ENCODE measurements at places on chromosomes 1 and 21.

DNA sequence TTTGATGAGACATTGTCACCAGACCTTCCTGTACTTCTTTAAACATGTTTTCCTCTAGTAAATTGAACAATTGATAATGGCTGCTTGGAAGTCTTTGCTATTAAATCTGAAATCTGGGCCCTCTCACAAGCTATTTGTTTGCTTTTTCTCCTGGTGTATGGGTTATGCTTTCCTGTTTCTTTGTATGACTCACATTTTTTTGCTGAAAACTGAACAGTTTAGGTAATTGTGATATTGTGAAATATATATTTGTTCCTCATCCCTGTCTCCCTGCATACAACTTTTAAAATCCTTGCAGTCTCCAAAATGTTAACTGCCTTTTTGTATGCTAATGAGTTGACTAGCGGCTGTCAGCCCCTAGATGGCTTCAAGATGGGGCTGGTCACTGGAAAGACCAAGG, 61.6 kb downstream of the MAP3K21 start:
- DNase-seq, result no peak

- DNase-seq, result peak; percentile 40
Observed at GRCh38 chr1:3368711-3369445, 85.6 kb upstream of the ARHGEF16 start.

- DNase-seq, result no peak
Observed at GRCh38 chr21:32320726-32321125, 22.1 kb downstream of the MRAP start.

DNA sequence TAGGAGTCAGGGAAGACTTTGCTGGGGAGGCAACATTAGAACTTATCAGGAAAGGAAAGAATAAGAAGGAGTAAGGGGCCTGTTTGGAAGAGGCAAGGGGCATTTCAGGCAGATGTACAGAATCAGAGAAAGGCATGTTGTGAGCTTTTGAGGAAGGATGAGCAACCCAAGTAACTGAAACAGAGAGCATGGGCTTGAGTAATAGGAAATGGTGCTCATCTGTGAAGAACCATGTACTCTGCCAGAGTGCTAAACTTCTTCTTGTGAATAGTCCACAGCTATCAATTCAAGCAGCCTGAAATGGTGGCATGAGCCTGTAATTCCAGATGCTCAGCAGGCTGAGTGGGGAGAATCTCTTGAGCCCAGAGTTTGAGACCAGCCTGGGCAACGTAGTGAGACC, 19.2 kb upstream of the PIGK start:
- no peak for DNase-seq

GRCh38 chr21:42120903-42121535, 49.9 kb downstream of the UMODL1 start:
- DNase-seq, result no peak

- no peak for DNase-seq
Observed at GRCh38 chr1:171061425-171062143, 29.1 kb upstream of the FMO3 start.

- DNase-seq, result peak; percentile 88
Observed at GRCh38 chr1:109667452-109668122, at the start of gene GSTM2. Gene GSTM2, plus strand, starts transcription at chr1:109668057. Its CDS starts 59 bp downstream, at chr1:109668116.

DNA sequence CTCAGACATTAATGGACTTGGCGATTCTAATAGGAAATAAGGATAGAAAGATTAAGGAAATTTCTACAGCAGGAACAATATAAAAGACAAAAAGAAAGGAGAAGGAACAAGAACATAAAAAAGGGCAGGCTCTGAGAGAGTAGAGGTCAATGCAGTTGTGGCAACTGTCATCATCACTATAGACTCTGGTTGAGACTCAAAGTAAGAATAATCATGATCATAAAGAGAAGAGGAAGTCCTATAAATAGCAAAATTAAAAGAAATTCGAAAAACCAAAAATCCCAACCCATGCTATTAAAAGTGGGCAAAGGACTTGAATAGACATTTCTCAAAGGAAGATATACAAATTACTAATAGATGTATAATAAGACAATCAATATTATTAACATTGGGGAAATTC, 14.4 kb upstream of the XCL1 start:
- no peak for DNase-seq

DNA sequence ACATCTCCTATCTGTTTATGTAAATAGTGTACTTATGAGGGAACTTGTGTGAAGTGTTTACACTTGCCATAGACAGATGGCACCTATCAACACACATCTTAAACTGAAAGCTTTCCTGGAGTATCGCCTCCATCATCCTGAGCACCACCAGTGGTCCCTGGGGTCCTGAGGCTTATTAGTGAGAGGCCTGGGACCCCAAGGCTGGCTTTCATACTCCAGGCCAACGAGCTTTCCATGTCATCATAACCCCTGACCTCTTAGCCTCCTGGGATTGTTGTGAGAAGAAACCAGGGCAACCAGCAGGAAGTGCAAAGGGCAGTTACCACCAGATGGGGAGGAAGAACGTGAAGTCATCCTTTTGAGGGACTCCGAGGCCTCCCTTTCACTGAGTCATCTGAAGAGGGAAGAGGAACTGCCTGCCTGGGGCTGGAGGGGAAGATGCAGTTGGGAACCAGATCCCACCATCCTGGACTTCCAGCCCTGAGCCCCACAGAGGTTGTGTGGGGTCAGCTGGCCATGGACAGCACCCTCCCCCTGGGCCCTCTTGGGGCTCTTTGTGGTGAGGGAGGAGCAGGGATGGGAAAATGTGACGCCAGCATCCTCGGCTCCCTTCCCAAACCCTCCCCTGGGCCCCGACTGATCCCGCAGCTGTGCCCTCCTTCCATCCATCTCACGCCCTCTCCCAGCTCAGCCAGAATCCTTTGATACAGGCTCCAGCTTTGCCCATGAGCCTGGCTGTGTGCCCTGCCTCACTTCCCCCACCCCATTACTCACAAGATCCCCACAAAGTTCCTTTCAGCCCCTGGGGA, 5.8 kb downstream of the INKA2 start:
- peak; percentile 61 for DNase-seq

DNA sequence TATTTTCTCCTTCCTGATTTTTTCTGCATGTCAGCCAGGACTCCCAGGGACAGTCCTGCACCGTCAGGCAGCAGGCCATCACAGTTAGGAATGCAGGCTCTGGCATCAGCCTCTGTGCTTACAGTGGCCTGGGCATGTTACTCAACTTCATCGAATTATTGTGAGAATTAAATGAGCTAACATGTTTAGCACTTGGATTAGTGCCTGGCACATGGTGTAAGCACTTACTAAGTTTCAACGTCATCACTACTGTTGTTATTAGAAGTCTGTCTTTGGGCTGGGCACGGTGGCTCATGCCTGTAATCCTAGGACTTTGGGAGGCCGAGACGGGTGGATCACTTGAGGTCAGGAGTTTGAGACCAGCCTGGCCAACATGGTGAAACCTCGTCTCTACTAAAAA, 45.1 kb downstream of the SCCPDH start:
- no peak for DNase-seq
